Stimulated activated CD4-positive, alpha-beta T cell treated with anti-CD3 and anti-CD28 coated beads, TNF-alpha, amount 100 ng/mL, for 1 hour (primary cell): ENCODE measurements at places on chromosomes 7 and 10.

- DNase-seq: no peak
Measured at GRCh38 chr7:27138985-27139333, 4.5 kb downstream of the HOXA5 start.

- DNase-seq: no peak
Measured at GRCh38 chr7:150435390-150436073, 14.9 kb upstream of the GIMAP8 start.

DNA sequence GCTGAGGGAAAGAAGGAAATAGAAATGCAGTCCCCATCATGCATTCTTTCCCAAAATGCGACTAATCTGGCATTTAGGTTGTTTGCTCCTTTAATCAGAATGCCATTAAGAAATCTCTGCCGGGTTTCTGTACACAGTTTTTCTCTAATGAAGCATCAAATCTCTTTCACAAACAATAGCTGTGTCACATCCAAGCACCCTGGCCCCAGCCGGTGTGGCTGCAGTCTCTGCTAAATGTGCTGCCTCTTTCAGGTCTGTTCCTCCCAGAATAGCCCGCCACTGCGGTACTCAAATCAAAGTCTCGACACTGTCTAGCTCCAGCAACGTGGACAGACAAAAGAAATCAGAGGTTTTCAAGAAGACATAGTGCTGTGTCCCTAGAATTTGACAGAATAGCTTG is 343.8 kb downstream of the KCNMA1 start:
- no peak for DNase-seq

GRCh38 chr10:50506861-50507573 is 116.7 kb downstream of the SGMS1 start:
- DNase-seq: no peak

- no peak for DNase-seq
Measured at GRCh38 chr7:45153233-45153632, 4.4 kb upstream of the RAMP3 start.
